HFF-Myc (cell line): ENCODE measurements at places on chromosomes 13 and 19.

DNA sequence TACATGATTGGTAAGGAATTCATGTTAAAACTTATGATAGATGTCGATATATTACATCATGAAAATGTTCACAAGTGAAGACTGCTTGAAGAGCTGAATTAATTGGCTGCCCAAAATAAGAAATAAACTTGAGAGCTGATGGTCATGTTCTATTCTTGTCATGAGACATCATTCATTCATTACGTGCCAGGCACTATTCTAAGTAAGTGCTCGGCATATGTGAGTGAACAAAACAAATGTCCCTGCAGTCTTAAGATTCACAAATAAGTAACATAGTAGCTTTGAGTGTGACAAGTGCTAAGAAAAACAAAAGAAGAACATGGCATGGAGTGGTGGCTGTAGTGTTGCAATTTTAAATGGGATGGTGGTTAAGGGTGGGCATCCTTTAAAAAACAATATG, 329.3 kb downstream of the SUCLA2 start:
- no peak for DNase-seq

DNA sequence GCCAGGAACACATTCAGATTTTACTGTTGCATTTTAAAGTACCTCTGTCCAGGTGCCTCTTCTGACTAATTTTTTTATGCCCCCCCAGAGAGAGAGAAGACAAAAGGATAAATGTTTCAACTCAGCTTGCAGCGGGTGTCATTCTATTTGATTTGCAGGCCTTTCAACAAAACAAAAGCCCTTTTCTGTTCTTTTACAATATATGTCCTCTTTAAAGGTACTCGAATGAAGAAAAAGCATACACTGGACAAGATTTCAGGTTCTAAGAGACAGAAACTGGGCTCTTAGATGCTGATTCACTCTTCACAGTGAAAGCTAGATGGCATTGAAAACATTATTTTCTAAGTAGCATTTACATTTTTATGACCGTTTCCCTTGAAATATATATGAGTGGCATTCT, 2.9 kb upstream of the FRY start:
- DNase-seq, result no peak

- DNase-seq, result no peak
These were observed 7.3 kb downstream of the LAIR1 start for GRCh38 chr19:54357381-54357780.

GRCh38 chr13:75995966-75996365, 359.8 kb downstream of the LMO7 start:
- DNase-seq, result no peak

DNA sequence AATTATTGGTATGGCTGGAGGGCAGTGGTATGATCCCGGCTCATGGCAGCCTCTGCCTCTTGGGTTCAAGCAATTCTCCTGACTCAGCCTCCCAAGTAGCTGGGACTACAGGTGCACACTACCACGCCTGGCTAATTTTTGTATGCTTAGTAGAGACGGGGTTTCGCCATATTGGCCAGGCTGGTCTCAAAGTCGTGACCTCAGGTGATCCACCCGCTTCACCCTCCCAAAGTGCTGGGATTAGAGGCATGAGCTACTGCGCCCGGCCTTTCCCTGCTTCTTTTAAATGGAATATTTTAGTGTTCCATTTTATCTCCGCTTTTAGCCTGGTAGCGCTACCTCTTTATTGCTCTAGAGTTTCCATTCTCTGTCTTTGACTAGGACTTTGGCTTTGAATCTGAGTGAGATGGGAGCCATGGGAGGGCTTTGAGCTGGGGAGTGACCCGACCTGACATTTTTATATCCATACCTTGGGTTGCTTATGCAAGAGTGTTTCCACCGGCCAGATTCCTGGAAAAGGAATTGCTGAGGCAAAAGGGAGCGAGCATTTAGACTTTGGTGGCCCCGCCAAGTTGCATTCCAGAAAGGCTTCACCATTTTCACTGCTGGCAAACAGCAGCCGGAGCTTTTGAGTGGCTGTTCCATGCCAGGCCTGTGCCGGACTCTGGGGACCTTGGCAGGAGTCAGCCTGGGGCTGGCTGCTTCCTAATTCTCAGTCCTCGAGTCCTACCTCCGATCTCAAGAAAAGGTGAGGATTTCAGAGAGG, 22.9 kb downstream of the BICRA start:
- no peak for DNase-seq
